Camera-type eye (tissue), 1 donor: ENCODE measurements at places on chromosomes 6 and 20. TPM values are rescaled to one million over a fixed set of nuclear protein-coding genes. Genes with fewer than 3 reads are reported as not detected.

The PEX3 gene
- total RNA-seq = 24.5 TPM

The MUCL3 gene
- not detected for total RNA-seq

The MDFI gene
- 30.1 TPM for total RNA-seq

The SYCP2L gene
- total RNA-seq = 3.2 TPM

The ZBTB24 gene
- 17.5 TPM for total RNA-seq
